ENCODE measurements at places on chromosomes 13 and 19.

DNA sequence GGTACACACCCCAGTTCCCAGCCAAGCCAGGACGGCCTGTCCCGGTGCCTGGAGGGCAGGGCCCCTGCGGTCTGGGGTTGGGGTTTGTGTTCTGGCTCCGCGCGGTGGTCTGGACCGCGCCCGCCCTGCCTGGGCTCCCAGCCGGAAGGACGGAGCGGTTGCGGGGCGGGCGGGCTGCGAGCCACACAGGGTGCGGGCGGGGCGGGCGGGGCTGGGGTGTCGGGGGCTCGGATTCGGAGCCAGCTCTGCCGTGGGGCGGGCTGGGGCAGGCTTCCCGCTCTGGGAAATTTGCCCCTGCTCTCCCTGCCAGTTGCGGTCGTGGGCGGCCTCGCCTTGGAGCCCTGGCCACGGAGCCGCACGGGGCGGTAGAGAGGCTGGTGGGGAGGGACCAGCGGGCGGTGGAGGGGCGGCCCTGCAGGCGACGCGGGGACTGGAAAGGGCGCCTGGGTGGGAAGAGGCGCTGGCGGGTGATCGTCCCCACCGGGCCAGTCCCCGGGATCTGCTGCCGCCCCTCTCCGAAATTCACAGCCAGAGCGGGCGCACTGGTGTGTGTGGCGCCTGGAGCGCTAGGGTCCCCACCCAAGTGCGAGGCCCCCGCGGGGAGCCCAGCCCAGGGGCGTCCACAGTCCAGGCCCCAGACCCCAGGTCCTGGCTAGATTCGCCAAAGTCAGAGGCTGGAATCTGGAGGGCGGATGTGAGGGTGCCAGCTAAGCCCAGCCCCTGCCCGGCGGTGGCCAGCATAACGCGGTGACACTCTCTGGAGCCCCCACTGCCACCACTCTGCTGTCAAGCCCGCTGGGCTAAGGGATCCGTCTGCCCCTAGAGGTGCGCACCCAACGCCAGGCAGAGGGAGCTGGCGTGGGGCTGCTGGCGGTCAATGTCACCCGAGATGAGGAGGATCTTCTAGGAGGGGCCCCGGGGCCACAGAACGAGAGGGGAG, 11.0 kb upstream of the ZNF492 start:
- DNase-seq: no peak

DNA sequence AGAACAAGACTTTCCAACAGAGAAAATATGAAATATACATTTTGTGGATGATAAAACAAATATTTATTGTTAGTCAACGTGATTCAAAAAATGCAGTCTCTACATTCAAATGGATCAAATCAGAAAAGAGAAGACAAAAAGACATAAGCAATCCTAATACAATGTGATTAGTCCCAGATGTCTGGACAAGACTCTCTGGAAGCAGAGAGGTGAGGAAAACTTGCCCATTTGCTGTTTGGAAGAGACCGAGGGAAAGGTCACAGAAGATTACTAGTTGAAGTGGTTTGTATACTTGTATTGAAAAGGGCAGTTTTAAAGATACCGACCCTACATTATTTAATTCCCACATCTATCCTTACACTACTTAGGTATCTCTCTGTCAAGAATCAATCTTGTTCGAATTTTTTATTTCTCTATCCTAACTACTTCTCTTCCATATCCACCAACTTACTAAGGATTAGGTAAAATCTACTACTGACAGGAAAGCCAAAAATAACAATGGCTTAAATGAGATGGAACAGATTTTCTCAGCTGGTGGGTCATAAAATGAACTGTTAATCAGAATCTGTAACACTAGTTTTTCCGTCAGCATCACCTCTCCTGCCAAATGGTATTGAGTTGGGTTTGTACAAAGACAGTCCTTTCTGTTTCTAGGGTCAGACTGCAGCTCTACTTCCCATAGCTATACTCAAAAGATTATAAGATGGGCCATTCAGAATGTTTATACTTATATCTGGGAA, 497.1 kb downstream of the DCT start:
- no peak for DNase-seq

GRCh38 chr19:2770055-2771013, 12.7 kb downstream of the SGTA start:
- DNase-seq: no peak

GRCh38 chr19:28999724-29000433, 213.1 kb downstream of the UQCRFS1 start:
- DNase-seq: no peak

DNA sequence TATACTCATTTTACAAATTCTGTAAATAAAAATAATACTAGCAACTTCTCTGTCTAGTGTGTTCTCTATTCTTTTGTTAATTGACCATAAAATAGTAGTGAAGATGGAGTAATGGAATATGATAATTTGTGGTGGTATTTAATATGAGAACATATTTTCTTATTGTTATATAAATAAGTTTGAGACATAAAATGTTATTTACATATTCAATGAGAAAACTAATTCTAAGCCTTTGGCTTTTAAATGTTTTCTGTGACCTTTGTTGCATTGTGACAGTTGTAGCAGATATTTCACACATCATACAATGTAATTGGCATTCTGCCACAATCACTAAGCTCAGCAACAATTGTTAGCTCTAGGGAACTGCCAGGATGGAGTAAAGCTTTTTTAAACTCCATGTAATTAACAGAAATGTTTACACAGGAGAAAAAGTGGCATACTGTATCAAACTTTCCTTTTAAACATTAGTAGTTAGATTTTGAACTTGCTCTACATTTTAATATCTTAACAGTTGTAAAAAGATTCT, 562.1 kb upstream of the PCDH9 start:
- DNase-seq: no peak

- no peak for DNase-seq
These were observed 12.5 kb upstream of the TNFRSF19 start for GRCh38 chr13:23557733-23558132.

- no peak for DNase-seq
These were observed 182.3 kb downstream of the MZT1 start for GRCh38 chr13:72545030-72545719.

DNA sequence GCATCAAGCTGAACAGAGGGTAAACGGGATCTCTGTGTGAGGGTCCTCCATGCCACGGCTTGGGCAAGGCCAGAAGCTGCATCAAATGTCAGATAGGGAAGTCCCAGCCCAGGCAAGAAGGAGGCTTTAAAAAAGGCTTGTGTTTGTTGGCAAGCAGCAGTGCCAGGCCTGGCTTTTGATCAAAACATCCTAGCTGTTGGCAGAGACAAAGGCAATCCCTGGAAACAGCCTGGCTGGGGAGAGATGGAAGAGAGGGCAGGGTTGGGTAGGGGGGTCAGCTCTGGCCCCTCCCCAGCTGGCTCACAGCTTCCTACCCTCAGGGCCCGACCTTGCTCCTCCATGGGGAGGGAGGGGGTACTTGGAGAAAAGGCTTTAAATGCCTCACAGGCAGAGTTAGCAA, 61.8 kb upstream of the KCTD15 start:
- DNase-seq: no peak

Measured in stimulated activated CD4-positive, alpha-beta T cell treated with anti-CD3 and anti-CD28 coated beads, TNF-alpha, amount 100 ng/mL, for 4 hours (primary cell).